ENCODE measurements at places on chromosomes 11 and 22. TPM values are rescaled to one million over a fixed set of nuclear protein-coding genes. Genes with fewer than 3 reads are reported as not detected.

Gene PKDREJ
- not detected for total RNA-seq

- no peak for DNase-seq
Observed at GRCh38 chr22:39267974-39268373, 23.2 kb upstream of the PDGFB start.

GRCh38 chr11:18171377-18172000 is 1.1 kb upstream of the MRGPRX4 start:
- peak; percentile 41 for DNase-seq

GRCh38 chr11:64000740-64001483 is 14.7 kb downstream of the OTUB1 start:
- no peak for DNase-seq

Gene EHBP1L1
- 4.8 TPM for total RNA-seq
